ENCODE measurements at places on chromosomes 6 and 20.

DNA sequence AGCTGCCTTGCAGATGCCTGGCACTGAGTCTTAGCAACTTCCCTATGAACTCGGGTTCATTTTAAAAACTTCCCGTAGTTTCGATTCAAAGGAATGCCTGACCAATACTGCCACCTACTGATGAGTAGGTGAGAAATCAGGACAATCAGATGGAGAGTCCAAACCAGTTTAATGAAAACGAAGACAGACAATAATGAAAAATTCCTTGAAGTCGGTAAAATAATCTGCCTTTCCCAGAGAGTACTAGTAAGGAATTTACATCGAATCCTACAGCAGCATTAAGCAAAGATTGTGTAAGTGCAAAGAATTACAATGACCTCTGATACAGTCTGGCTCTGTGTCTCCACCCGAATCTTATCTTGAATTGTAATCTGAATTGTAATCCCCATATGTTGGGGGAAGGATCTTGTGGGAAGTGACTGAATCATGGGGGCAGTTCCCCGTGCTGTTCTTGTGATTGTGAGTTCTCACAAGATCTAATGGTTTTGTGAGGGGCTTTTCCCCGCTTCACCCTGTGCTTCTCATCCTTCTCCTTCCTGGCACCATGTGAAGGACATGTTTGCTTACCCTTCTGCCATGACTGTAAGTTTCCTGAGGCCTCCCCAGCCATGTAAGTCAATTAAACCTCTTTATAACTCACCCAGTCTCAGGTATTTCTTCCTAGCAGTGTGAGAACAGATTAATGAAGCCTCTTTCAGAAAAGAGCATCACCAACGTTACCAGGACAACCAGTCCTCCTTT is 134.4 kb downstream of the ARHGAP18 start:
- DNase-seq: no peak

DNA sequence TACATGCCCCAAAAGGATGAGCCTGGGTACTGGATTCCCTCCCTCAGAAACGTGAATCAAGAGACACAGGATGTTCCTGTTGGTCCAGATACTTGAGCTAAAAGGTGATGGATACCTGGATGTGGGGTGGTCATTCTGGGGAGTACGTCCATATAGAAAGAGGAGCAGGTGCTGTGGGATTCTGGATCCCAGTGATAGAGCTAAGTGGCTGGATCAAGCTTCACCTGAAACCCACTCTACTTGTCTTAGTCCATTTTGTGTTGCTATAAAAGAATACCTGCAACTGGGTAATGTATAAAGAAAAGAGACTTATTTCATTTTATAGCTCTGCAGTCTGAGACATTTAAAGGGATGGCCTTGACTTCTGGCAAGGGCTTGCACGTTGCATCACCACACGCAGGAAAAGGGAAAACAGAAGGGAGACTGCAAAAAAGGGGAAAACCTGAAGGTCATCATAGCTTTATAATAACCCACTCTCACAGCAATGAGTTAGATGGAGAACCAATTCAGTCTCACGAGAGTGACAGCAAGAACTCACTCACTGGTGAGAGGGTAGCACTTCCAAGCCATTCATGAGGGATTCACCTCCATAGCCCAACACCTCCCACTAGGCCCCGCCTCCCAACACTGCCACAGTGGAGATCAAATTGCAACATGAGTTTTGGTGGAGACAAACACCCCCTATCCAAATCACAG is 31.2 kb downstream of the RIPOR3 start:
- DNase-seq: no peak

- no peak for DNase-seq
Observed at GRCh38 chr6:55562318-55562717, 16.7 kb downstream of the HMGCLL1 start.

DNA sequence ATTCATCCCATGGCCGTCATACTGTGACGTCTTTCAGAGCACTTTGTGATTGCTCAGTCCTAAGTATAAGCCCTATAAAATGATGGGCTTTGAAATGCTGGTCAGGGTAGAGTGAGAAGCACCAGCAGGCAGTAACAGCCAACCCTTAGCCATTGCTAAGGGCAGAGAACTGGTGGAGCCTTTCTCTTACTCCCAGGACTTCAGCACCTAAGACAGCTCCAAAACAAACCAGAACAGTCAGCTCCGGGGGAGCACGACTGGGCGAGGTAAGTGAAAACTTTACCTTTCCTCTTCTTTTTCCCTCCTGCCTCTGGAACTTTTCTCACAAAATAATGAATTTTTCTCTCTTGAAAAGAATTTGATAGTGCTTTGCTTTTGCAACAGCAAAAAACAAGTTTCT is at the start of gene VIP:
Gene VIP (plus strand): TSS at position 104 of the 400 bp plus-strand sequence. CDS start 1,381 bp downstream, outside the sequence.
- no peak for DNase-seq

GRCh38 chr6:131784561-131784960 is 23.3 kb upstream of the ENPP1 start:
- DNase-seq: no peak

DNA sequence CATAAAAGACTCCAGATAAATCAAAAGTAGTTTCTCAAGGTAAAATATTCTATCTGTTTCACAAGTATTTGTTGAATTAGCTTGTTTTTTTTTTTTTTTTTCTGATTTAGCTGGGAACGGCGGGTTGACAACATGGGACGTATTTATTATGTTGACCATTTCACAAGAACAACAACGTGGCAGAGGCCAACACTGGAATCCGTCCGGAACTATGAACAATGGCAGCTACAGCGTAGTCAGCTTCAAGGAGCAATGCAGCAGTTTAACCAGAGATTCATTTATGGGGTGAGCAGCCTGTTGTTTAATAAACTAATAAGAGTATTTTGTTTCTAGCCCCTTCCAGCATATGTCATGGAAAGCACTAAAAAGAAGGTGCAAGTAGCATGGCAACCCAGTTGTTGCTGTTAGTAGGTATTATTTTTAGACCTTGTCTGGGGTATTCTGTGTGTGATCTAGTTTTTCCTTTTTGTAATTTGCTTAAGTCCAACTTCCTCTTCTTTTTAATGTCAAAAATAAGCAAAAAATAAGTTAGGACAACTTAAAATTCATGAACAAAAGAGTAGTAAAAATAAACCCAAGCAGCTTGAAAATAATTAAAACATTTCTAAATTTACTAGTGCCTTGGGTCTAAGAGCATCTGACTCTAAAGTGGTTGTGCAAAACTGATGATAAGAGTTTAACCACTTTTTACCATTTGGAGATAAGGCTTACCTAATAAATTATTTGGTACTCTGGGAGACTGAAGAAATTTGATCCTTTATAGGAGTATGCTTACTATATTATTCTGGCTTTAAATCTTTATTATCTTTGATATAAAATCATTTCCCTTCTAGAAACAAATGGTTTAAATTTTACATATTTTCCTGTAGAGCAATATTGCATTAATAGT is 70.8 kb upstream of the DYNLRB1 start:
- DNase-seq: peak; percentile 32

Data from hippocampal formation (tissue), 2 donors.